ENCODE measurements at places on chromosomes 5 and 9. TPM values are rescaled to one million over a fixed set of nuclear protein-coding genes. Genes with fewer than 3 reads are reported as not detected.

DNA sequence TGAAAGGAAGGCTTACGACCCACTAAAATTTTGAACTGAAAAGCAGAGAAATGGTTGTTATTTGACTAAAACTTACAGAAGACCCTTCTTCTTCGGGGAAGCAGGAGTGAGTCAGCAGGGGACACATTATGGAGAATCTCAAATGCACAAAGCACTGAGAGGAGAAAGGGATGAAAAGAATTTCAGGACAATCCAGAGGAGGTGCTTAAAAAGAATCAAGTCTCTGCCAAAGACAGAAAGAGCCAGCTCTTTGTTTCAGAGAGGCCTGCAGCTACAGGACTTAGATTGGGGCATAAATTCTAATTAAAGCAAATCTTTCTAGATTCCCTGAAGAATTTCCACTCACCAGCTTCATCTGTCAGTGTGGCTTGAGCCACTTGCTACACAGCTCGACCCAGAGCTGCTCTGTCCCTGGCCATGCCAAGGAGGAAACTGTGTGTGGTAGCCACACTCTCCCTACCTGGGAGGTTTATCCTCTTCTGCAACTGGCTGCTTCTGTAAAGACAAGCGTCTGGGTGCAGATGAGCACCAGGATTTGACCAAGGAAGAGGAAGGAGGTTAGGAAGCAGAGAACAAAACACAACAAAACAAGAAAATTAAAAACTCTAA, 89.9 kb downstream of the SEMA5A start:
- no peaks in the 10 kb centered on the region for H3K27me3 ChIP-seq
- no peak overlapping the region for H3K4me3 ChIP-seq
- no peaks in the 10 kb centered on the region for H3K4me1 ChIP-seq
- H3K27ac ChIP-seq, result no peak overlapping the region
- H3K36me3 ChIP-seq, result no peaks in the 10 kb centered on the region

- no peaks in the 10 kb centered on the region for H3K27me3 ChIP-seq
- no peak overlapping the region for H3K27ac ChIP-seq
- no peaks in the 10 kb centered on the region for H3K4me1 ChIP-seq
- no peak for DNase-seq
- no peak overlapping the region for H3K4me3 ChIP-seq
These were observed 22.3 kb upstream of the CNOT6 start for GRCh38 chr5:180471866-180472265.

DNA sequence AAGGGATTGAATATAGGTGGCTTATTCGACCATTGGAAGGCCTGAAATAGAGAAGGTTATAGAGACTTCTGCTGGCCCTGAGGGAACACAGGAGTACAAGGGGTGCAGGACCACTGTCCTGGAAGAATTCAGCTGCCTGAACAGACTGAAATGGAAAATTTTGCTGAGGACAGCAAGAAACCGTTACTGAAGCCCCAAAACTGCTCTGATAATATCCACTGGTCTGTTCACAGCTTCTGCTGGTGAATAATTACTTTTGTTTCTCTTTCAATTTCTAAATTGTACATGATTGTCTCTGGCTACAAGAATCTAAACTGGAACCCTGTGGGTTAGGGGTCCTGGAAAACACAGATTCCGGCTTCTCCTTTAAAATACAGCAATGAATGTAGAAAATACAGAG, 218.5 kb upstream of the CDH12 start:
- H3K27me3 ChIP-seq, result no peaks in the 10 kb centered on the region
- H3K27ac ChIP-seq, result no peak overlapping the region
- H3K36me3 ChIP-seq, result no peaks in the 10 kb centered on the region
- no peak overlapping the region for H3K4me3 ChIP-seq

- DNase-seq, result no peak
- no peak overlapping the region for H3K27ac ChIP-seq
- H3K4me3 ChIP-seq, result no peak overlapping the region
- H3K4me1 ChIP-seq, result no peaks in the 10 kb centered on the region
- H3K36me3 ChIP-seq, result no peaks in the 10 kb centered on the region
These were observed 301.3 kb downstream of the CSNK1G3 start for GRCh38 chr5:123813264-123813663.

GRCh38 chr9:13674926-13675637, 395.6 kb upstream of the MPDZ start:
- no peak for DNase-seq
- no peak overlapping the region for H3K27ac ChIP-seq
- H3K36me3 ChIP-seq, result no peaks in the 10 kb centered on the region
- H3K4me1 ChIP-seq, result no peaks in the 10 kb centered on the region
- H3K27me3 ChIP-seq, result no peaks in the 10 kb centered on the region
- H3K4me3 ChIP-seq, result no peak overlapping the region

DNA sequence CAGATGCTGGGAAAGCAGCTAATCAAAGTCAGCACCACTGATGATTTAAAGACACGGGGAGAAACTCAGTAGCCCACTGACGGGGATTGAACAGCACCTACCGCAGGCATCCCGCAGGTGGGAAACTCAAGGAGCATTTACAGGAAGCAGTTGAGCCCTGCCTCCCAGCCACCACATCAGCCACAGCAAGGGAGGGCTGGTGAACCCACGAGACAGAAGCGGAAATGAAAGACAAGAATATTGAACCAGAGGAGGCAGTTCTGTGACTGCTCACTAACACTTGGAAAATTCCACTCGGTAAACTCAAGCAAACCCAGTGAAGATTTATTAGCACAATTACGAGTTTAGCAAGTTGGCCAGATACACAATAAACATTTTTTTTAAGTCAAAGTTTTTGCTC, 10.6 kb upstream of the FAM163B start:
- H3K27me3 ChIP-seq, result no peaks in the 10 kb centered on the region
- H3K36me3 ChIP-seq, result no peaks in the 10 kb centered on the region
- H3K4me3 ChIP-seq, result no peak overlapping the region
- no peak overlapping the region for H3K27ac ChIP-seq
- DNase-seq, result no peak

GRCh38 chr9:23044549-23044948, 597.9 kb downstream of the DMRTA1 start:
- no peaks in the 10 kb centered on the region for H3K36me3 ChIP-seq
- H3K4me1 ChIP-seq, result no peaks in the 10 kb centered on the region
- H3K4me3 ChIP-seq, result no peak overlapping the region
- no peaks in the 10 kb centered on the region for H3K27me3 ChIP-seq
- H3K27ac ChIP-seq, result no peak overlapping the region
- DNase-seq, result no peak

GRCh38 chr9:83424831-83425230, 113.4 kb downstream of the FRMD3 start:
- no peak overlapping the region for H3K27ac ChIP-seq
- H3K27me3 ChIP-seq, result no peaks in the 10 kb centered on the region
- no peak for DNase-seq
- H3K36me3 ChIP-seq, result no peaks in the 10 kb centered on the region

GRCh38 chr5:29982457-29982856, 1211.0 kb upstream of the CDH6 start:
- no peaks in the 10 kb centered on the region for H3K4me1 ChIP-seq
- H3K27ac ChIP-seq, result no peak overlapping the region
- H3K4me3 ChIP-seq, result no peak overlapping the region
- no peaks in the 10 kb centered on the region for H3K27me3 ChIP-seq
- DNase-seq, result no peak
- H3K36me3 ChIP-seq, result no peaks in the 10 kb centered on the region

GRCh38 chr9:75130621-75131230, 42.4 kb downstream of the OSTF1 start:
- H3K4me3 ChIP-seq, result no peak overlapping the region
- no peak overlapping the region for H3K27ac ChIP-seq
- no peak for DNase-seq
- H3K27me3 ChIP-seq, result no peaks in the 10 kb centered on the region
- peaks cover 11% of the 10 kb centered on the region for H3K36me3 ChIP-seq

The IFNA13 gene
- total RNA-seq, result not detected

The EQTN gene
- total RNA-seq, result 1.1 TPM

The NAIP gene
- total RNA-seq, result 10.4 TPM

The TENT4A gene
- total RNA-seq, result 21.9 TPM
